ENCODE measurements at places on chromosomes 2 and 18.

DNA sequence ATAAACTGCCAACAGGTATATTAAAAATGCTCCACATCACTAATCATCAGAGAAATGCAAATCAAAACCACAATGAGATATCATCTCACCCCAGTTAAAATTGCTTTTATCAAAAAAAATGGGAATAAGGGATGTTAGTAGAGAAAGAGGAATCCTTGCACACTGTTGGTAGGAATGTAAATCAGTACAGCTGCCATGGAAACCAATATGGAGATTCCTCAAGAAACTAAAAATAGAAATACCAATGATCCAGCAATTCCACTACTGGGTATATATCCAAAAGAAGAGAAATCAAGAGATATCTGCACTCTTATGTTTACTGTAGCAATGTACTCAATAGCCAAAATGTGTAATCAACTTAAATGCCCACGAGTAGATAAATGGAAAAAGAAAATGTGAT lies 40.6 kb downstream of the ZRANB3 start:
- DNase-seq: no peak

DNA sequence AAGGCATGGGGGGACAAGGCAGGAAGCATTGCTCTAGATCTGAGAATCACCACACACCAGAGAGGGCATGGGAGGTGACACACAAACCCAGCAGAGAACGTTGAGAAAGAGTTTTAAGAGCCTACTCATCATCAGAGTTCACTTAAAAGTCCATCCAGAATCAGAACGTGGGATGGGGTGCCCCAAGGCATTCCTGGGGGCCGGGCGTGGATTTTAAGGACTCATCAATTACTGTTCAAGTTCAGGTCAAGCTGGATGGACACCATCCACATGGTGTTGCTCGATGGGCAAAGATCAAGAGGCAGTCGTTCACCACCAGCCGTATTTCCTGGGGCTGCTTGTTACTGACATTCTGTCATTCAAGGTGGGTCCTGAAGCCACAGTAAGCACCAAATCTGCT lies 34.9 kb downstream of the BCL11A start:
- DNase-seq: no peak

DNA sequence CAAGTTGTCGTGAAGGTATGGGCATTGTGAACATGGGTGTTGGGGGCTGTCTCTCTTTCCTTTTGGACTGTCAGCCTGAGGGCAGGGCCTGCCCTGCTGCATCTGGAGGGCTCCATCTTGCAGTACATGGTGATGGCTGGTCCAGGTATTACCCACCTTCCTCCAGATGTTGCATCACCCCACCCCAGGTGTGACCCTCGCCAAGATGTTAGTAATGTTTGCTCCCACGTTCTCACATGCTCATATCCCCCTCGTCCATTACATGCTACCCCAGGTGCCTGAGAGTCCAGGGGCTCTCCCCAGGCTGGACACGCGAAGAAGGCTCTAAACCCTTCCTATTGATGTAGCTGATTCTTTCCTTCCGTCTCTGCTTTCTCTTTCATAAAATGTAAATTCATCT lies 13.9 kb downstream of the ZAP70 start:
- no peak for DNase-seq

DNA sequence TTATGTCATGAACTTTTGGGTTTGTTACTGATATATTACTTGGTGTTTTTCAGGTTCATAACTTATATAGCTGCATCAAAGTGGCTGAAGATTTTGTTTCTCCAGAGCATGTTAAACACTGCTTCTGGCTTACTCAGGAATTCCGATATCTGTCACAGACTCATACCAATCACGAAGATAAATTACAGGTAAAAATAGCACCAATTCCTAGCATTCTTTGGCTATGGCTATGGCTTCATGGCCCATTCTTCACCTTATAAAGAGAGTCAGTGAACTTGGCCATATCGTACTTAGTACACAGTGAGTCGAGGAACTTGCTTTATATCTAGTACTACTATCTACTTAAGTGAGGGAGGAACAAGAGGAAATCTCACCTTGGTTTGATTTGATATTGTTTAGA lies 49.9 kb downstream of the KDM3A start:
- DNase-seq: no peak

- DNase-seq: no peak
Measured at GRCh38 chr2:84417453-84418145, 41.5 kb downstream of the SUCLG1 start.

DNA sequence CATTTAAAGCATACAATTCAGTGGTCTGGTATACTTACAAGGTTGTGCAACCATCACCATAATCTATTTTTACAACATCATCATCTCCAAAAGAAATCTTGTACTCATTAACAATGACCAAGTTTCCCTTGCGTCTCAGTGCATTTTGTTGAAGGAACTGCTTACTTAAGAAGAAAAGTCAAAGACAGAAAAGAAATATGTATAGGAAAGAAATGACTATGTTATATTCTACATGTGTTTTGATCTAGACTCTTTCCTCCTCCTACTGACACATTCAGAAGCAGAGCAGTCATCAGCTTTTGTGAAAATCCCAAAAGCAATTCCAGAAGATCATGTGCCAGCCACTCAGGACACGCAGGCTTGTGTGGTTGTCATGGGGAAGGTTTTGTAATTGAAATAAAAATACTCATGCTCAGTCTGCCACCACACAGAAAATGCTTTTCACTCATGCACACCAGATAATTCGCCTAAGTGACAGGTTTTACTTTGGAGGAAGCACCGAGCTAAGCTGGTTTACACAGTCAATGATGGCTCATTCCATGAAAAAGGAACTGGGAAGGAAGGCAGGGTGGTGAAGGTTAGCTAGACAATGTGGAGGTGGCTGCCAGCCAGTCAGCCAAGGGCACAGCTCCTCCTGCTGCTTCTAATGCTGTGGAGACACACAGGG lies 158.5 kb upstream of the REV1 start:
- peak; percentile 23 for DNase-seq

All from stomach (tissue), 19 donors.